Activated CD4-positive, alpha-beta T cell treated with anti-CD3 and anti-CD28 coated beads, Interleukin-2, amount 50 U/mL, for 48 hours (primary cell): ENCODE measurements at places on chromosomes 6 and 20.

DNA sequence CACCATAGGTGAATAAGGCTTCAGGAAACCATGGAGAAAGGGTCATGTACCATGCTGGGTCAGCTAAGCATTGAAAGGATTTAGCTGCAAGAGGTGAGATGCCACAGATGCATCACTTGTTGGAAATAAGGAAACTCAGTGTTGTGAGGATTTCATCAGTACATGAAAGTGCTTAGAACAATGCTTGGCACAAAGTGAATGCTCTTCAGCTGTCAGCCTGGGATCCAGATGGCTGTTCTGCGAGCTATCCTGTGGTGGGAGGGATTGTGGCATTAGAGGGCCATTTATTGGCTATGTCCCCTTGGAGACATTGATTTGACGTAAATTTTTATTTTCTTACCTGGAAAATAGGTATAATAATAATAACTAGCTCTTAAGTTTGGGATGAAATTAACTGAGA, 53.0 kb downstream of the ELOVL2 start:
- DNase-seq: no peak

GRCh38 chr6:87913974-87914373, 133.7 kb upstream of the SPACA1 start:
- DNase-seq: no peak

GRCh38 chr20:23126281-23127061, 40.3 kb upstream of the CD93 start:
- DNase-seq: no peak

DNA sequence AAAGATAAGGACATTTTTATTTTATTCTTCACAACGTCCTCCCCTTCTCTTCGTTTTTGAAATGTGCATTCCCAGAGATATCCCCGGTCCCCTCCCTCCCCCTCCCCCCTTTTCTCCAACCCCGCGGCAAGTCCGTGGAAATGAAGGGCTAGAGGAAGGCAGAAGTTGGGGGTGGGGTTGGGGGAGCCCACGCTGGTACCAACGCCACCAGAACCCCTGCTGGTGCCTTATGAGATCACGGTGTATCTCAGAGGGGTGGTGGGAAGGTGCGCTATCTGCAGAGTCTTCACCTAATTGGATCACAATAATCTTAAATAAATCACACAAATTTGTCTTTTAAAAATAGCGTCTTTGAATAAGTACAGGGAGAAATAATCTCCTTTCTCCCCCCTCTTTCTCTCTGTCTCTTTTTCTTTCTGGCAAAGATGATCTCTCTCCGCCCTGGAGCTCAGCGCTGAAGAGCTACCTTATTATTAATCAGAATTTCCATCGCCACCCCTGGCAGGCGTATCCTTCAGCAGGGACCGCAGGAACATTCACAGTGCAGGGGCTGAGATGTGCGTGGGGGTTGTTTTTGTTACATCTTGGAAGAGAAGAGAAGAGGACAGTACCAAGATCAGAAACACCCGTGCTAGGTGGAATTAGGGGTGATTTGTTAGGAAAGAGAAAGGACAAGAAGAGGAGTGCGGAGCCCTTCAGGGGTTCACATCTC, 915 bp downstream of the CLVS2 start:
- no peak for DNase-seq

- DNase-seq: peak; percentile 12
Observed at GRCh38 chr20:62030834-62031434, 34.7 kb downstream of the TAF4 start.

DNA sequence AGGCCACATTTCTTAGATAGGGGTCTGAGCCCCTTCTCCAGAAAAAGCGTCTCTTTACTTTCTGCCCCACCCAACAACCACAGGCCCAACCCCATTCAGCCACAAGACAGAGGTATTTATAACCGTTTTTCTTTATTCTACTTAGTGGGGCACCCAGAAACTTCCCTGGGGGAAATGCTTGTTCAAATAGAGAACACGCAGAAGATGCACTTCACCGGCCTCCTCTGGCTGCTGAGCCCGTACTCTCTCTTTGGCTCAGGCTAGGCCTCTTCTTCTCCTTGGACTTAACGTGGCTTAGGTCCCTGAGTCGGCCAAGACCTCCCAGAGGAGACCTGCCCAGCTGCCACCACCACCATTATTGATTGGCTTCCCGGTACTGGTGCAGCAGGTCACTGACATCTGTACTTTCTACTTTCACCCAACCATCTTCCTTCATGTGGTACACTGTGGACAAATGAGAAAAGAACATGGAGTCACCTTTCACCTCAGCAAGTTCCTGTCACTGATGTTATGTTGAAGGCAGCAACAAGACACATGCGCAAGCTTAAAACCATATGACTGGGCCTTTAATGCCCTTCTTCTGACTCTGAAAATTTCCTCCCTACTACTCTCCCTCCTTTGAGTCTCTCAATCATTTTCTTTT, 2.2 kb upstream of the TAP2 start:
- DNase-seq: peak; percentile 63

DNA sequence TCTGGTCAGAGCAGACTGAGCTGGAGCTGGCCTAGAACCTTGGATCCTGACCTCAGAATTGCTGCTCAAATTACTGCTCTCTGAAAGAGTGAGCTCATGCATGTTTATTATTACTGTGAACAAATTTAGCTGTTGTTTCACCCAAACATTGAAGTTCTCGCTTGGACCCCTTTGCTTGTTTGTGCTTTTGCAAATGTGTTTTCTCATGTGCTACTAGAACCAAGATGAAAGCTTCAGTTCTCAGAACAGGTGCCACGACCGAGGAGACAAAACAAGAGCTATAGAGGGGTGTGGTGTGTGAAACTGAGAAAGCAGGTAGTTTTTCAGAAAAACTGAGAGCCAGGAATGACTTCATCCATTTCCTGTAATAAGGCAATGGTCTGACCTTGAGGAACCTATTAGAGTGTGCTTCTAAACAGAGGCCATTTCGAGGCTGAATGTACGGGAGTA, 50.0 kb upstream of the ESR1 start:
- peak; percentile 32 for DNase-seq

DNA sequence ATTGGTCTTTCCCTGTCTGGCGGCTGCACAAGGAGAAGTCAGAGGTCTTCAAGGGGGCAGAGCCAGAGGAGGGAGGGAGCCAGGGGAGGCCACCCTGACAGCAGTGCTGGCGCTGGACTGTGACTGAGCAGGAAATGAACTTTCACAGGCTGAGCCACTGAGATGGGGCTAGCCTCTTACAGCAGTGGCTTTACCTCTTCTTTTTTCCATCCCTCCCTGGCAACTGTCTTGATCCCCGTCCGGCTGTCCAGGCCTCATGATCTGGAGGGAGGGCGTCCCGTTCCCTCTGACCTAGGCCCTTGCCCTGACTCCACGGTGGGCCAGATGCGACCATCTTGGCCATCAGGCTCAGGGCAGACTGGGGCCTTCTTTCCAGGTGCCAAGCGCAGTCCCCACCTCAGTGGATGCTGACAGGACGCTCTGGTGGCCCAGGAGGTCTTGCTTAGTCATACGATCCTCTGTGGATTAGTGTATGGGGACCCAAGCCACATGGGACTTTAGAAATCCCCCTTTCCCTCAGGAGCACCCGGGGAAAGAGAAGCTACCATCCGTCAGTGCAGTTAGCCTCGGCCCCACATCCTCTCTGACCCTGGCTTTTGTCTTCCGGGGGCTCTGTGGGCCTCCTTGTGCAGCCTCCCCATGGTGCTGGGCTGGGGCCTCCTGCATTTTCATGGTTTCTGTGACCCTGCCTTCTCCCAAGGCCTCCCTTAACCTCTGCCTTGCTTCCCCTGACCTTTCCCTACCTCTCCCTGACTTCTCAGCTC, 57.4 kb upstream of the CCDC167 start:
- DNase-seq: no peak
